ENCODE measurements at places on chromosomes 12 and 14.

GRCh38 chr14:106518054-106518943, 991.9 kb downstream of the TMEM121 start:
- no peak for DNase-seq

DNA sequence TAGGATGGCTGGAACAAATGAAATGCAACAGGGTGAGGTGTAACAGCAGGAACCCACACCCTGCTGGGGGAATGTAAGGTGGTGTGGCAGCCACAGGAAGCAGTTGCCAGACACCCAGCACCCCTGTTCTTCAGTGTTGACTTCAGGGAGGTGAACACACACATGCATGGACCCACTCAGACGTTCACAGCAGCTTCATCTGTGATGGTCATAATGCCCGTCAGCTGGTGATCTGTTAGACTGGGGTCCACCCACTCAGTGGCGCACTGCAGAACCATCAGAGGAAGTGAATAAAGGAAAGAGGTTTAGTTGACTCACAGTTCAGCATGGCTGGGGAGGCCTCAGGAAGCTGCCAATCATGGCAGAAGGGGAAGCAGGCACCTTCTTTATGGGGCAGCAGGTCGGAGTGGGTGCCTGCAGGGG, 22.7 kb upstream of the TEX22 start:
- DNase-seq: no peak

- no peak for DNase-seq
Measured at GRCh38 chr14:51328772-51329353, 88.8 kb downstream of the TMX1 start.

DNA sequence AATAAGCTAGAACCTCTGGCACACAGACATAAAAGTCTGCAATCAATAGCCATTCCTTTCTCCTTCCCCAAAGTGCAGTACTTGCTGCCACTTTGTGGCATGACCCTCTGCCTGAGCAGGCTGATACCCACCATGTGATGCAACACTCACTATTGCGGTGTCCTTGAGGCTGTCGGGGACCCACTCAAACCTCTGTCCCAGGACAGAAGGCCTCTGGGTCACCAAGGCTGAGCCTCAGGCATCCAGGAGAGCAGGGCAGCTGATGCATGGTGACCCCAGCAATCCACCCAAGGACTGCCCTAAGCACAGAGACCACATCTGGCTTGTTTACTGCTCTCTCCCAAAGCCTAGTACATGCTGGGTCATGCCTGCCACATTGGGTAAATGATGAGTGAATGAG, 114.2 kb downstream of the DPF3 start:
- DNase-seq: no peak

- DNase-seq: no peak
Measured at GRCh38 chr14:23296012-23296777, 6.5 kb downstream of the PPP1R3E start.

GRCh38 chr12:118061011-118061872, at the start of gene WSB2:
Gene WSB2 (minus strand): TSS chr12:118061179. CDS start chr12:118061048, 131 bp downstream.
- peak; percentile 58 for DNase-seq

GRCh38 chr12:1826867-1827705, 6.7 kb downstream of the LRTM2 start:
- DNase-seq: no peak

DNA sequence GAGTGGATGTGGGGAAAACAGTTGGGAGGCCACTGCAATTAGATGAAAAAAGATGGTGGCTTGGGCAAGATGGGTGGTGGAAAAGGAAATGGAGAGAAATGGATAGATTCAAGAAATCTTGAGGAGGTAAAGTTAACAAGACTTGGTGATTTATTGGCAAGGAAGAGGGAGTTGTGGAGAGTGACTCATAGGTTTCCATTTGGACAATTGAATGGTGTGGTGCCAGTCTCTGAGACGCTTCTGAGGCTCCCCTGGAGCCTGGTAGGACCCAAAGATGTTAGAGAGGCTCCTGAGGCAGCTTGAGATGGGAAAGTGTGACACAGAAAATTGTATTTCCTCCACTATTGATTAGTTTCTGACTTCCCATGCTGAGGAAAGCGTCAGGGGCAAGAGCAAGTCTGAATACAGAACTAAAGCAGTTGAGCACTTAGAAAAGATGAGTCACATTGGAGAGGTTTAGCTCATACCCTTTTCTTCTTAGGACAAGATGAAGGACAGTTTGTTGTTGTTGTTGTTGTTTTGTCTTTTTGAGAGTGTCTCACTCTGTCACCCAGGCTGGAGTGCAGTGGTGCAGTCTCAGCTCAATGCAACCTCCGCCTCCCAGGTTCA, 4.5 kb downstream of the PRPF40B start:
- no peak for DNase-seq

- peak; percentile 7 for DNase-seq
Measured at GRCh38 chr12:129467289-129467688, 436.5 kb downstream of the TMEM132D start.

DNA sequence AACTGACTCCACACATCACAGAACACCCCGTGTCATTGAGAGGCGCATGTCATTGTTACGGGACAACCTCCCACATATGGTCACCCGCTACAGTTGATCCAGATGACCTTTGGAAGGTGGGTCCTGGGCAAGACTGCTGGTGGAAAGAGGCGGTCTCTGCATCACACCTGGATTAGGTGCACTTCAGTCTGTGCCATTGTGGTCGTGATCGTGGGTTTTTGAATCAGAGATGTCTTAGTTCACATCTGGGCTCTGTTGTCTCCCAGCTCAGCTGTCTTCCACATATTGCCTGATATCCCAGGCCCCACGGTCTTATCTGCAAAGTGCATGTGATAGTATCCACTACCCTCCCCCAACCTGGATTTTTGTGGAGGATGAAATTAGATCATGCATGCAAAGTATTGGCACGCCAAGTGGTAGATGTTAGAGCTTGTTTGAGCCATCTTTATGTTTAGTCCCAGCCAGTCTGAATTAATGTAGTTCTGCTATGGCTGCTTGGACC, 208.7 kb upstream of the FOXN3 start:
- no peak for DNase-seq

GRCh38 chr14:55500219-55500701, 59.8 kb upstream of the TBPL2 start:
- DNase-seq: no peak

- no peak for DNase-seq
Measured at GRCh38 chr12:107360482-107360881, 267.1 kb upstream of the CRY1 start.

GRCh38 chr14:76268047-76268431, 107.9 kb upstream of the ESRRB start:
- DNase-seq: no peak

GRCh38 chr12:30953951-30954751, 27.6 kb downstream of the TSPAN11 start:
- DNase-seq: no peak
